ENCODE measurements at places on chromosomes 2 and 18.
A peak's percentile ranks its signal among the peaks of the same experiment; 100 is the strongest.

DNA sequence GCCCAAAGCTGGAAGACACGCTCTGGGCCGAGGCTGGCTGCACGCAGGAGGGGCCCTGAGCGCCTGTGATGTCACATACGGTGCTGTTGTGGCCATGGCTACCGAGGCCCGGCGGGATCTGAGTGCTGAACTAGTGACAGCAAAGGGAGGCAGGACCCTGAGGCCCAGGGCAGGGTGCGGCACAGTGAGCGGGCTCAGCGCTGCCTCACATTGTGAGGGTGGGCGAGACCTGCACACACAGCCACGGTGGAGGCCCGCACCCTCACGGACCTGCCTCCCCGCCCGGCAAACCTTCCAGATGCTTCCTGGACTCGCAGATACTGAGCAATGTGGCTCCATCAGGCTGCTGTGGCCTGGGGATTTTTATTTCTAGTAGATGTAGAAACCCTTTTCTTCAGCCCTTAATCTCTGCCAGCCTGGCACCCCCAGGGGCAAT, 133.8 kb upstream of the CTDP1 start:
- DNase-seq: no peak

GRCh38 chr2:237091779-237092436, 6.2 kb downstream of the COPS8 start:
- DNase-seq: no peak

GRCh38 chr2:101596333-101596732, 101.2 kb upstream of the MAP4K4 start:
- DNase-seq: no peak

DNA sequence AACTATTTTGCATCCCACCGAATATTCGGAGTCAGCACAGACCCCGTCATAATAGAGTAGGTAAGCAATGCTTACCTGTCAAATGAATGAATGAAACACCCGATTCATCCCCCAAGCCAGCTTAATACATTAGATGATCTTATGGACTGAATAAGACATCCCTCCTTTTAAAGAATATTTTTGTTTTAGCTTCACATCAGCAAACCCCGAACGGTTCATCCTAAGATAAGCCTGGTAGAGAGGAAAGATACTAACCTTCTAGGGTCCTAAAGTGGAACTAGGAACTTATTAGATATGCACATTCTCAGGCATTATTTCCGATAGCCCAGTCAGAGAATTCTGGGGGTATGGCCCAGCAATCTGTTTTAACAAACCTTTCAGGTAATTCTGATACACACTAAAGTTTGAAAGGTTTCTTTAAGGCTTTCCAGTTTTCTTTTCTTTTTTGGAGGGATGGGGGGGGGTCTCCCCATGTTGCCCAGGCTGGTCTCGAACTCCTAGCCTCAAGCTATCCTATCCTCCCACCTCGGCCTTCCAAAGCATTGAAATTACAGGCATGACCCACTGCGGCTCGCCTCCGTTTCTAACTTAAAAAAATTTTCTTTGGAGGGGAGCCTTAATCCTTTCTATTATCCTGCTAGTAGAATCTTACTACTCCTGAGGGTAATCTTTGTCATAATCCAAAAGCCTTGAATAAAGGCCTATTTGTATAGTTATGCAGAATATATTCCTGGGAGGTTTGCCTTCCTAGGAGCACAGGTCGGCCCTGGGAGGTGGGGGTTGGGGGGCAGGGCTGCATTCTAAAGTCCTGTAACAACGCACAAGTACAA, 1.0 kb upstream of the ACTR3 start:
- DNase-seq: no peak

DNA sequence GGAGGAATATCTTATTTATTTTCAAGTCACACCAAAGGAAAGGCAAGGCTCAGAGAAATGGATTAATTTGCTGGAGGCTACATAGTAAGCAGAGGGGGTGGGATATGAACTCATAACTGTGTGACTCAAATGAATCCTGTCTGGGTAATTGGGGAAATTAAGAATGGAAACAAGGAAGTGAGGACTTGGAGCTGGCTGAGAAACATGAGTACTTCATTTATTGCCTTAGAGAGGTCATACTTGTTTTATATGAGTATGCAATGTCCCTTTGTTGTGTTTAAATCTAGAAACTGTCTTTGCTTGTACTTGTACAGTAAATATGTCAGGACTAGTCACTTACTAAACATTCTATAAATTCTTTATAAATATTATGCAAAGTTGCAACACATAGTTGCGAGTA, 2166.7 kb upstream of the PIK3C3 start:
- no peak for DNase-seq

GRCh38 chr2:79437433-79438267, 75.2 kb upstream of the CTNNA2 start:
- DNase-seq: no peak

DNA sequence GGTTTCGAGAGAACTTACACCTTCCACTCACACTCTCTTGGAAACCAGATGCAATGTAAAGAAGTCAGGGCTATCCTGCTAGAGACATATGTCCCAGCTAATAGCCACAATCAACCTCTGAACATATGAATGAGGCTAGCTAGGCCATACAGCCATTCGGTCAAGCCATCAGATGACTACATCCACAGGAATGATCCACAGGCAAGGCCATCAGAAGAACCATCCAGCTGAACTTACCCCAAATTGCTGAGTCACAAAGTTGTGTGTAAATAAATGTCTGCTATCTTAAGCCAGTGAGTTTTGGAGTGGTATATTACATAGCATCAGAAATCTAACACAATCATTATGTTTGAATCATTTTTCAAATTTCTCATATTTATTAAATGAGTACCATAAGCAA, 5.2 kb upstream of the SPAST start:
- no peak for DNase-seq

- peak; percentile 16 for DNase-seq
These were observed 584 bp downstream of the PPP4R1 start for GRCh38 chr18:9613550-9614400.

GRCh38 chr2:240434728-240435456, 571 bp upstream of the GPC1 start:
- DNase-seq: peak; percentile 76

- no peak for DNase-seq
These were observed 189.2 kb downstream of the LAMA1 start for GRCh38 chr18:6928359-6928758.

- DNase-seq: no peak
These were observed 99.9 kb downstream of the TRIB2 start for GRCh38 chr2:12816379-12817306.

- no peak for DNase-seq
These were observed 195.3 kb downstream of the FHOD3 start for GRCh38 chr18:36492604-36493329.

DNA sequence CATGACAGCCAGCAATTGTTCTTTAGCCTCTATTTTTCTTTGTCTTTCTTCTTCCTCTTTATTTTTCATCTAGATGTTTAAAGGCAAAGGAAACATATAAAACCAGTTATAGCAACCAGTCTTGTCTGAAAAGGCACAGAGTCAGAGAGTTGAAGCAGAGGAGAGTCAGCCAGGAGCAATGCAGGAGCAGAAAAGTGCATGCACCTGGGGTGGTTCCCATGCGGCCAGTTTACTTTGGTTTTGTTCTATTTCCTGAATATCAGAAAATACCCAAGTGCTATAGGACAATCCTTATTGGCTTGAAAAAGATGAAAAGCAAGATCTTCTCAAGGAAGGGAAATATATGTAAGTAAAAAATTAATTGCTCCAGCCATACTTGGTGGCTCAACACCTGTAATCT, 44.9 kb downstream of the CFAP210 start:
- no peak for DNase-seq

DNA sequence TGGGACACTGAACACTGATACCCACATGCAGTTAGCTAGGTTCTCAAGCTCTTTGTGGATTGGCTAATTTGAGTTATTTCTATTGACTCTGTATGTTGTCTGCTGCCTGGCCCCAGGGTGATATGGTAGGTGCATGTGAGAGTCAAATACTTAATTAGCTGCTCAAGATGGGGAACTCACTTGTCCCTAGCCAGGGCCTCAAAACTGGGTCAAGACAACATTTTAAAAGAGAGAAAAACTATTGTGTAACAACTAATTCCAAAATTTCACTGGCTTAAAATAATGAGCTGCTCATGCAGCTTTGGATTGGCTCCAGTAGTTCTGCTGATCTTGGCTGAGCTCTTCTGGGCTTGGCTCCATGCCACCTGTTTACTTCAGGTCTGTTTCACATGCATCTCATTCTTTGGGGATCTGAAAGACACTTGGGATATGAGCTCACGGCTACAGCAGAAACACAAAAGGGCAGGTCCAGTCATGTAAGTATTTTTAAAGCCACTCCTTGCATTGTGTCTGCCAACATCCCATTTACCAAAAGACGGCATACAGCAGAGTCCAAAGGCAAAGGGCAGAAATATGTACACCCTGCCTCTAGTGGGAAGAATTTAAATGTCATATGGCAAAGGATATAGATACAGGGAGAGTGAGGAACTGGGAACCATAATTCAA, 716.8 kb downstream of the SUCLG1 start:
- DNase-seq: no peak

DNA sequence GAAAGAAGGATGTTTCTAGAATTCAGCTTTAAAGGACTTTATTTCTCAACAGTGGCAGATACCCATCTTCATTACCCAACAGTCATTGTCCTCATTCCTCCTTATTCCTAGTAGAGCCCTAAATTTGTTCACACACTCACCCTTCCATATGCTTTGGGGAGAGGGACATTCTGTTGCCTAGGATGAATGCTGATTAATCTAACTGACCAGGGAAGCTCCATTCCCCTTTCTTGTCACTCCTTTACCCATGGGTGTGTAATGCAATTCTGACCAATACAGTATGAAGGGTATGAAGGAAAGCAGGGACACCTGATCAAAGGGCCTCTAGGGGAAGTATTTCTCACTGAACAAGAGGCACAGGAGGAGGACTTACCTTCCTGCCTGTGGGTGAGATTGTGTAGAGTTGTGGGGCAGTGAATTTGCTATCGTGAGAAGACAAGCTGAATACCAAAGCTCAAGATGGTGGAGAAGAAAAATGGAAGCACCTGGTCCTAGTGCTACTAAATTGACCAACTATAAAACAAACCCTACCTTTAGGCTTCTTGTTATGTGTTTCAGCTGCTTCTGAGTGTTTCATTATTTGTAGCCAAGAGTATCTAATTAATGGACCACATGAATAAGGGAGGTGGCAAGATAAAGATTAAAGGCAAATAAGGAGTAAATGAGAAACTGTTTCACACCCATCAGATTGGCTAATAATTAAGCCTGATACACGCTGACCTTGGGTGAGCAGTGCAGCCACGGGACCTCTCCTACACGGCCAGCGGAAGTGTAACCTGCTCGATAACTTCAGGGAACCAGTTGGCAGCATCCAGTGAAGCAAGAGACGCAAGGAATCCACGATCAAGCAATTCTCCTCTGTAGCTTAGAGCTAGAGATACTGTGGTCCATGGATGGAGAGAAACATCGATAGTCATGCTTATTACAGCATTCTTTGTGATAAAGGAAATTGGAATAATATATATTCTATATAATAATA, 202.3 kb downstream of the MYCN start:
- DNase-seq: no peak

- no peak for DNase-seq
These were observed 39.4 kb upstream of the ZNF397 start for GRCh38 chr18:35201256-35201931.

DNA sequence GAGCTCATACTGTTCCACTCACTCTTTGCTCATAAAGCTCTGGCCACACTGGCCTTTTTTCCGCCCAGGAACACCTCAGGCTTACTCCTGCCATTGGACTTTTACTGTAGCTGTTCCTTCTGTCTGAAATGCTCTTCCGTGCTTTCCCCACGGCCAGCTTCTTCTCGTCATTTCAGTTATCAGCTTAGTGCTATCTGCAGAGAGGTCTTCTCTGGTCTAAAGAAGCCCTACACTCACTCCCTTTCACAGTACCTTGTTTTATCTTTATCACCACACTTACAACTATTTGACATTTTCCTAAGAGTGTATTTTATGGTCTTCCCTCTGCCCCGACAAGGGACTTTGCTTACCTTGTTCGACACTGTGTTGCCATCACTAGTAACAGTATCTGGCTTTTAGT, 388.1 kb upstream of the SPRED2 start:
- no peak for DNase-seq

DNA sequence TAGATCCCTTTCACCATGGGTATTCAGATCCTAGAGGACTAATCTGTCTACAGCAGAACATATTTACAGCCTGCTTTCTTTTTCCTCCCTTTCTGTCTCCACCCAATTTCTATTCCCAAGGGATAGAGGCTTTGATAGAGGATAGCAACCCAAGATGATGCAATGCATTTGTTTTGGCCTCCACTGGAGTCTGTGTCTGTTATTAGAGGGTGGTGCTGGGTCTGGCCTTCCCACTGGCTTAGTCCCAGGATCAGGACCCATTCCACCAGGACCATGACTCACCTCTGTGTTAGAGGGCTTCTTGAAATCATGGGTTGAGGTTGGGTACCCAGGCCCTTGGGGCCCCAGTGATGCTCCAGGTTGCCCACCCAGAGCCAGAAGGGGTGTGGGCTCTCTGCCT, 239.7 kb upstream of the TNP1 start:
- no peak for DNase-seq

DNA sequence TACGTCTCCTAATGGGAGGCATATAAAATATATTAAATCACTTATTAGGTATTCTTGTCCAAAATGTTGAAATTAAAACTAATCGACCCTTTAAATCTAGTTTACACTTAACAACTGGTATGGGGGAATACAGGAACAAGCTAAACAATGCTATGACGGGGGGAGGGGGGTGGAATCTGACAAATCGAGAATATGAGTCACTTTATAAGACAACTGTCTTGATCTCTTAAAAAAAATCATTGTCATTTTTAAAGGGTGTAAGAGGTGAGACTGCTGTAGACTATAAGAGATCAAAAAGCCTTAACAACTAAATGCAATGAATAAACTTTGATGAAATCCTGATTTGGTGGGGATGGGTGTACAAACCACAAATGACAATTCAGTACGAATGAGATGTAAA, 6.0 kb downstream of the MAP3K2 start:
- DNase-seq: no peak

- no peak for DNase-seq
These were observed 163.1 kb upstream of the PID1 start for GRCh38 chr2:229434187-229434586.

GRCh38 chr2:241798631-241799521, 10.1 kb upstream of the NEU4 start:
- DNase-seq: no peak

GRCh38 chr2:101162561-101163330, 11.6 kb upstream of the TBC1D8 start:
- no peak for DNase-seq

- DNase-seq: no peak
These were observed 50.5 kb downstream of the USP37 start for GRCh38 chr2:218517434-218518206.

DNA sequence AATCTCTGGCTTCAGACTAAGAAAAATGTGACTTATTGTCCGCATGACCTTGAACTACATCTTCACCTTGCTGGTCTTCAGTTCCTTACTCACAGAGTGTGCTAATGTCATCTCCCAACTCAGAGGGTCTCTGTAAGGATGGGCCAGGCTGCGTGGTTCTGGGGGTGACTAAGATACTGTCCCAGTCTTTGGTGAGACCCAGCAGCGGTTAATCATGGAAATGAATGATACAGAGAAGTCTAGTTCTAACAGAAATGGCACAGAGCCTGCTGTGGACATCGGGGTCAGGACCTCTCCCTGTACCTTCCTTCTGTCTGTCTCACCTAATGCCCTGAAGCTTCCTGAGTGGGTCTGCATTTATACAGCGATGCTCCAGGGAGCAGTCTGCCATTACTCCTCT, 662.7 kb upstream of the HS6ST1 start:
- DNase-seq: no peak

GRCh38 chr2:8575038-8575833, 106.6 kb upstream of the ID2 start:
- DNase-seq: no peak

- no peak for DNase-seq
These were observed 67.5 kb downstream of the SPATS2L start for GRCh38 chr2:200373973-200374416.

- DNase-seq: no peak
These were observed 28.5 kb downstream of the MAP3K20 start for GRCh38 chr2:173104156-173104555.

Measured in stimulated activated CD4-positive, alpha-beta T cell treated with anti-CD3 and anti-CD28 coated beads, TNF-alpha, amount 100 ng/mL, for 1 hour (primary cell).